Stimulated activated CD4-positive, alpha-beta T cell treated with anti-CD3 and anti-CD28 coated beads, Interleukin-4, amount 100 ng/mL, for 1 hour (primary cell): ENCODE measurements at places on chromosomes 5 and 9.

DNA sequence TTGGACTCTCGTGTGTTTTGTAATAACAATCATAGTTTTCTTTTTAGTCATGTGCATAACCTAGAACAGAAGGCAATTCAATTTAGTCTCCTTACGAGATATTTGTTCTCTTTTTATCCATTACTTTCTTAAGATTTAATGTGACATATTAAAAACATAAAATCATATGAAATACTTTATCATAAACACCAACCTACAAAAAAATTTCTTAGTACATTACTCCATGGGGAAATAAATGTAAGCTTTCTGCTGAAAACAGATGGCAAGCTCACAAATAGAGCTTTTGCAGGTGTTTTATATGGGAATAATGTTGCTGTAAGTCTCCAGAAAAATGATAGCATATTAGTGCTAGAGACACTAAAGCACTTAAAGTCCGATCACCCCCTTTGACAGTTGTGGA lies 1035.2 kb upstream of the ARRDC3 start:
- no peak for DNase-seq

GRCh38 chr9:7174884-7175283 lies 417.1 kb downstream of the KDM4C start:
- DNase-seq, result no peak

GRCh38 chr9:27548055-27548741 lies 18.6 kb upstream of the MOB3B start:
- no peak for DNase-seq

DNA sequence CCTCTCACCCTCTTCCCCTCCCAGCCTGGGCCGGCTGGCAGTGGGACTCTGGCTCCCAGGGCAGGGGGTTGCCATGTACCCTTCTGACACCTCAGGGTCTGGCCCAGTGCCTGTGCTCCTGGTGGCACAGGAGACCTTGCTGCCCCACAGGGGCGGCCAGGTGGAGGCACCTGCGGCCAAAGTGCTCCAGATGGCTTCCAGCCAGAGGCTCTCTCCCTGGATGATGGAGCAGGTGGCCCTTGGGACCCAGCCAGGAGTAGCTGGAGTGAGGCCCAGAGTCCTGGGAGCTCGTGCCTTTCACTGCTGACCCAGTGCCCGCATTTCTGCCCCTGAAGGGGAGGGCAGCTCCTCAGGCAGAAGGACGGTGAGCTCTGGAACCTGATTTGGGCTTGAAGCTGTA lies 87.3 kb downstream of the NTNG2 start:
- no peak for DNase-seq

- no peak for DNase-seq
These were observed 81.4 kb downstream of the PGM5 start for GRCh38 chr9:68437785-68438184.

GRCh38 chr5:107456281-107456715 lies 214.4 kb downstream of the EFNA5 start:
- DNase-seq, result no peak

DNA sequence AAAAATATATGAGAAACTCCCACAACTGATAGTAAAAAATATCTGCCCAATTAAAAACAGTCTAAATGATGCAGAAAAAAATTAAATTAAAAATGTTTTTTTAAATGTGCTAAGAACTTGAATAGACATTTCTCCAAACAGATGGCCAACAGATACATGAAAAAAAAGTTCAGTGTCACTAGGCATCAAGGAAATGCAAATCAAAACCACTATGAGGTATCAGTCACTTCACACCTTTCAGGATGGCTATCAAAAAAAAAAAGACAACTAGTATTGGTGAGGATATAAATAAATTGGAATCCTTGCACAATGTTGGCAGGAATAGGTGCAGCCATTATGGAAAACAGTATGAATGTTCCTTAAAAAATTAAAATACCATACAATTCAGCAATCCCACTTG lies 16.6 kb downstream of the ZNF131 start:
- no peak for DNase-seq

DNA sequence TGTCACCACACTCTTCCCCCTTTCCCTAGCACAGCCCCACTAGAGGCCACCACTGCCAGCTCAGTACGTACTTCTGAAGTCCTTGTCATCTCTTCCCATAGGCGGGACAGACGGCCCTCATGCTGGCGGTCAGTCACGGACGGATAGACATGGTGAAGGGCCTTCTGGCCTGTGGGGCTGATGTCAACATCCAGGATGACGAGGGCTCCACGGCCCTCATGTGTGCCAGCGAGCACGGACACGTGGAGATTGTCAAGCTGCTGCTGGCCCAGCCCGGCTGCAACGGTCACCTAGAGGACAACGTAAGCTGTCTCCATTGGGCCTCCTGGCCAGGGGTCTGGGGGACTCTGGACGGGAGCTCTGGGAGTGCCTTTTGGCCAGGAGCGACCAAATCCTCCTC lies 99.4 kb upstream of the DMRT1 start:
- no peak for DNase-seq

GRCh38 chr5:58107704-58108103 lies 352.2 kb downstream of the PLK2 start:
- DNase-seq, result no peak

- no peak for DNase-seq
These were observed 71.5 kb upstream of the PLPP6 start for GRCh38 chr9:4590430-4591122.

- DNase-seq, result no peak
These were observed 44.7 kb downstream of the ERAP1 start for GRCh38 chr5:96763026-96763425.

- DNase-seq, result no peak
These were observed 336.6 kb upstream of the DAB2 start for GRCh38 chr5:39761199-39761950.

- no peak for DNase-seq
These were observed 256.5 kb upstream of the FBXL7 start for GRCh38 chr5:15243301-15244020.

DNA sequence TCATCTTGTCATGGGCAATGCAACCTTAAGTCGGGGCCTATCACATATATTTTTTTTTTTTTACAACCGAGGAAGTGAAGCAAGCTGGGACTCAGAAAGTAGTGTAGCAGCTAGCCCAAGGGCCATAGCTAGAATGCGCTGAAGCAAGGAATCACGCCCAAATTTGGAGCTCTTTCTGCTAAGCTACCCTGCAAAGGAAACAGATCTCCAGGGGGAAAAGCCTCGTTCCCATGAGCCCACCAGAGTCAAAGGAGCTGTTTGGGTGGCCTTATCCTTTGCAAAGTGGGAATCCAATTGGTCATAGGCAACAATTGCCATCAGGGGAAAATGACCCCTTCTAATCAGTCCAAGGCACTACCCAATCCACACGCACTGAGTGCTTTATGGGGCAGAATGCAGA lies 390.4 kb downstream of the EBF1 start:
- DNase-seq, result no peak

DNA sequence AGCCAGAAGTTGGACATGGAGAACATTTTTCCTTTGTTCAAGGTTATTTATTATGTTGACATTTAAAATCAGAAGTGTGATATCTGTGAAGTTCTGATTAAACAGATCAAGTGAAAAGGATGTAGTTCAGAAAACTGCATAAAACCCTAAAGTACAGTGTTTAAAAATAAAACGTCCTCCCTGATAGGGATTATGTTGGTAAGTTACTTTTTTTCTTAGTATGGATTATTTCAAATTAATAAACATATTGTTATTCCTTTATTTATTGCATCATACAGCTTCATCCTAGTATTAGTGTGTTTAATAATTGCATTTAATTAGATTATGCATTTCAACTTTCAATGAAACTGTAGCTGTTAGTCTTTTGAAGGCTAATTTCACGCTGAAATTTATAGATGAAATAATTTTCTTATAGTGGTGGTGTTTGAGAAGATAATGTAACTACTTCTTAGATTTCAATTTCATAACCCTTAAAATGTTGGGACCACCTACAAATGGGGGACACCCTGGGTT lies 157.9 kb upstream of the DMRT1 start:
- no peak for DNase-seq

GRCh38 chr9:110257097-110257841 lies 962 bp upstream of the TXN start:
- DNase-seq, result peak; percentile 16

GRCh38 chr5:118430076-118430475 lies 558.3 kb downstream of the DTWD2 start:
- DNase-seq, result no peak

DNA sequence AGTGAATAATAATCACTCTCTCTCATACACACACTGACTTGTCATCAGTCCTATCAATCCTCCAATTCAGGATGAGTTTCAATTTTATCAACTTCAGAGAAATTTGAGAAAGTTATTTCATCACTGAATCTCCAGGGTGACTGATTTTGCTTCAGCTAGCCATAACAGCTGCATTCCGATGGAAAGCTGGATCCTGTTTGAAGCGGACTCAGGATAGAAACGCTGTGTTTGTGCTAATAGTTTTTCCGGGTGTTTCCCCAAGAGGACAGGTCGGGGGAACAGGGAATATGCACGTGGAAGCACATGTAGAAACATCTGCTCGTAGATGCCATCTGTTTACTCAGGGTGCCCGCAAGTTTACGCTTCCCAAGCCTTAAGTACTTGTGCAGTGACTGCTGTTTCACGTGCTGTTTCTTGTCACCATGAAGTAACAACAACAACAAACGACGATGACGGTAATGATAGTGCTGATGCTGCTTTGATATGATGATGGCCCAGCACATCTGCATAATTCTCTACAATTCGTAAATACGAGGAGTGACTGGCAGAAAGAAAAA lies 263.7 kb upstream of the DAPK1 start:
- no peak for DNase-seq

GRCh38 chr5:8729437-8729836 lies 816.4 kb downstream of the SEMA5A start:
- no peak for DNase-seq

DNA sequence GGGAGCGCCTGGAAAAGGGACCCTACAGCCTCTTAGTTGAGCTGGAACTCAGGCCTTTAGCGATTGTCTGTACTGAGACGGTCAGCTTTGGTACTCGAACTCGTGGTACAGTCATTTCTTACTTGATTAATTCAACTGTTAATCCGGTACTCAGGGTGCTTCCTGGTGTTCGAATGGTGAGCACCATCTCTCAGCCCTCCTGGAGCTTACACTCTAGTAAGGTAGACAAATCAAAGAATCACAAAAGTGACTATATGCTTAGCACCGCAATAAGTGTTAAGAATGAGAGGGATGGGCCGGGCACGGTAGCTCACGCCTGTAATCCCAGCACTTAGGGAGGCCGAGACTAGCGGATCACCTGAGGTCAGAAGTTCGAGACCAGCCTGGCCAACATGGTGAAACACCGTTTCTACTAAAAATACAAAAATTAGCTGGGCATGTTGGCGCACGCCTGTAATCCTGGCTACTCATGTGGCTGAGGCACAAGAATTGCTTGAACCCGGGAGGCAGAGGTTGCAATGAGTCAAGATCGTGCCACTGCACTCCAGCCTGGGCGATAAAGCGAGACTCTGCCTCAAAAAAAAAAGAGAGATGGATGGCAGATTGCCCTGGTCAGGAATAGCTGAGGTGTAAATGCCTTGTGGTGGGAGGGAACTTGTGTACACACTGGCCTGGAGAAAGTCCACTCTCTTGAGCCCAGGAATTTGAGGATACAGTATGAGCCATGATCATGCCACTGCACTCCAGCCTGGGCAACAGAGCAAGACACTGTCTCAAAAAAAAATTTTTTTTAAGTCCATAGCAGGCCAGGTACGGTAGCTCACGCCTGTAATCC lies 981 bp downstream of the TCOF1 start:
- DNase-seq, result no peak

GRCh38 chr5:139635606-139636206 lies 12.4 kb upstream of the CXXC5 start:
- DNase-seq, result no peak

DNA sequence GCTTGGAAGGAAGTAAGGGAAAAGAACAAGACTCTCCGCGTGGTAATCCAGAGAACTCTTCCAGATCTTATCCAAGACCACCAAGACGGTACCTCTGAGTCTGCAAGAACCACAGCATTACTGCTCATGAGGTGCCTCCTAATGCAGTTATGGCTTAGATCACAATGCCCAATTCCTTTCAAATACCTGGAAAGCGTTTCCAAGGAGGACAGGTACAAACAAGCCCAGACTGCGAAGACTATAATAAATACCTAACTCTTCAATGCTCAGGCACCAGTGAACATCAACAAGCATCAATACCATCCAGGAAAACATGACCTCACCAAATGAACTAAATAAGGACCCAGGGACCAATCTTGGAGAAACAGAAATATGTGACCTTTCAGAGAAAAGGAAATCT lies 325.5 kb downstream of the CWC27 start:
- no peak for DNase-seq

- no peak for DNase-seq
These were observed 12.8 kb upstream of the PDZD2 start for GRCh38 chr5:31626156-31626555.
